BE2C (cell line): ENCODE measurements at places on chromosomes 11 and 22.
A peak's percentile ranks its signal among the peaks of the same experiment; 100 is the strongest.

- DNase-seq: peak; percentile 62
Observed at GRCh38 chr11:73729594-73730206, 31.2 kb downstream of the RAB6A start.

DNA sequence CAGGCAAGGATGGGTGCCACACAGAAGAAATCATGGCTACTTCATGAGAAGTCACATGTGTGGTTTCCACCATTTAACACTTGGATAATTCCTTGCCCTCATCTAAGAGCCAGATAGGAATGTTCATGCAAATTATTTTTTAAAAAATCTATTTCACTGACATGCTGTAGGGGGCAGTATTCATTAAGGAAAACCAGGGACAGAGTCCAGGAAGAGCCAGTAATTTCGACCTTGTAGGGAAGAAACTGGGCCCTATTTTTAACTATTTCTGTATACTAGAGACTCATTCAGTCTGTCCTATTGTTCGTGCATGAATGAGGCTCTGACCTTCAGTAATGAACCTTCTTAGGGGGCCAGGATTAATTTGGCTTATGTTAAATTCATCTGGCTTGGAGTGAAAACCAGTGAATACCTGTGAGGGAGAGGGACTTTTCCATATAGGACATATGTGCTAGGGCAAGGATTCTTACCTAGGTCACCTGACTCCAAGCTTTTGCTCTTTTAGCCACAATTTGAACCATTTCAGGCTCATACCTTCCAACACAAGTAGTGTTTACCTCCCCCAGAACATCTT lies 192.7 kb downstream of the NAV2 start:
- no peak for DNase-seq

GRCh38 chr11:130358398-130358797 lies 43.7 kb upstream of the ZBTB44 start:
- DNase-seq: no peak

DNA sequence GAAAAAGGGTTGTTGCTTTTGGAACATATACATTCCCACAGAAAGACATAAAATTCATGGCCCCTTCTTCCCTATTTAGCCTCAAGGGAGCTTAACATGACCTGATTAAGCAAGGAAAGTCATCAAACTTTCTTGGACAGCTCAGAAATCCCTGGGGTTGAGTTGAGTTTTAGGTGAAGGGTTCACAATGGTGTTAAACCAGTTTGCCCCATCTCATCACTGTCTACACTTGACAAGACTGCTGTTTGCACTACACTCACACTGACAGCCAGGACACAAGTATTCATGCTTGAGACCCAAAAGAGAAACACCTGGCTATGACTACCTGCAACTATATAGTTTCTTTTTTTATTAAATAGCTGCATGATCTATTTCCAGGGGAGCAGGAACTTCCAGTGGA lies 209.8 kb upstream of the TMEM45B start:
- no peak for DNase-seq

- no peak for DNase-seq
Observed at GRCh38 chr11:98040061-98040808, 980.5 kb upstream of the CNTN5 start.

DNA sequence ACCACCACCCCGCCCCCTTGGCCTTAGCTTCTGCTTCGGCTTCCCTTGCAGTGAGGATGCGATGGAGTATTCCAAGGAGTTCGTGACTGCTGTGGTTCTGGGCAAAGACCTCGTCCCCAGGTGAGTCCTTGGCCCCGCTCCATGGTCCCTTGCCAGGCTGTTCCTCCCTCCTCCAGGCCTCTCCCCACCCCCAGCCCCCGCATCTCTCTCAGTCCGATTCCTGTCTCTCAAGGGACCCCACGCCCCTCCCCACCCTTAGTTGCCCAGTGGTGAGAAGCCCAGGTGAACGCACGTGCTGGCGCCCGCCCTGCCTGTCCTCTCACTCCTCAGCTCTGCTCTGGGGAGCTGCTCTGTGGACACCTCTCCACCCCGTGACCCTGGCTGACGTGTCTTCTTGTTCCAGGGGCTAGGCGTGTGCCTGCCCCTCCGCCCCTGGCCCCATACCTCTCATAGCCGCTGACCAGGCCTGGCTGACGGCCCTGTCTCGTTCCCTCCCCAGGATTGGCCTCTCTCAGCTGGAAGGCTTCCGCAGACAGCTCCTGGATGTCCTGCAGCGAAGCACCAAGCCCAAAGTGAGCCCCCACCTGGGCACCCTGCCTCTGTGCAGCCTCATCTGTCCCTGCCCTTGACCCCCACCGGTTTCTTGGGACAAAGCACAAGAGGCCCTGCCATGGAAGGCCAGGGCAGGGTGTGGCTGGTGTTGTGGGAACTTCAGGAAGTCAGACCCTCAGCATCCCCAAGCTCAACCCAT lies 14.6 kb upstream of the MYRF start:
- DNase-seq: no peak

DNA sequence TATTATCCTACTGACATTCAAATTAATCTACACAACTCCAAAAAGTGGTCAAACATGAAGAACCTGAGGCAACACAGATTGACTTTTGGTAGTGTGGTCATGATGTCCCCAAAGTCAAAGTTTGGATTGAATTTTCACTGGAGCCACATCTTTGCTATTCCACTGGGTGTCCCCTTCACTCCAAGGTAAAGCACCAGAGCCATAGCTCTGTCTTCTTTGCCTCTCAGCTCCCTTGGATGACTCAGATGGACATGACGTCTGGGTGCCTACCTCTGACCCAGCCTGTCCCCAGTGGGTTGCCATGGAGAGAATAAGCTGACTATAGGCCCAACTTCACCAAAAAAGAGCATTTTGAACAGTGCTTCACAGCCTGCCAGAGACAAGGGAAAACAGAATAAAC lies 57.4 kb upstream of the ARHGAP42 start:
- DNase-seq: peak; percentile 16

DNA sequence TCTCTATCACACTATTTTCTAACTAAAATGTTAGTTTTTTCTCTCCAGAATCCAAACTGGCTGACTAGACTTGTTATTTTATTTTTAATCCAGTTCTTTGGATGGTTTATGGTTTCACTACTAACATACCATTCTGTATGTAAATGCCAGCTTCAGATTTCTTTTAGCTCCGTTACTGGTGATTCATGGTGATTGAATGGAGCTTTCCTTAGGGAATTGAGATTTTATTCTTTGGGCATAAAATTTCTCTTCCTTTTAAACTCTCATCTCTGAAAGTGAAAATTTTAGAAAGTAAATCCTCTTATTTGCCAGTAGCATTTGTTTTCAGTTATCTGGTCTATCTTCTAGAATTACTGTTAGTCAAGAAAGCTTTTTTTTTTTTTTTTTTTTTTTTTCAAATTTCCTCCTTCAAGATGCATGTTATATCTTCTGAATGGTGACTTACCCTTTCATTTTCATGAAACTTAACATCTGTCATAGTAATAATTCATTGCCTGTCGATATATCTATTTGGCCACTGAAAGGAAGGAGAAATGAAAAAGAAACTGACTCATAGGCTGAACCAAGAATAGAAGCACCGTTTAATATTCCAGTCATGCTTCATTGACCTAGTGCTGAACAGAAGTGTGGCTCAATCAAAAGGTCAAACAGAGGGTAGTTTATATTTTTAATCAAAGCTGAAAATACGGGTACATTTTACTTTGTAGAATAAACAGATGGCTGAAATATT lies 6.4 kb downstream of the ENDOD1 start:
- DNase-seq: no peak

DNA sequence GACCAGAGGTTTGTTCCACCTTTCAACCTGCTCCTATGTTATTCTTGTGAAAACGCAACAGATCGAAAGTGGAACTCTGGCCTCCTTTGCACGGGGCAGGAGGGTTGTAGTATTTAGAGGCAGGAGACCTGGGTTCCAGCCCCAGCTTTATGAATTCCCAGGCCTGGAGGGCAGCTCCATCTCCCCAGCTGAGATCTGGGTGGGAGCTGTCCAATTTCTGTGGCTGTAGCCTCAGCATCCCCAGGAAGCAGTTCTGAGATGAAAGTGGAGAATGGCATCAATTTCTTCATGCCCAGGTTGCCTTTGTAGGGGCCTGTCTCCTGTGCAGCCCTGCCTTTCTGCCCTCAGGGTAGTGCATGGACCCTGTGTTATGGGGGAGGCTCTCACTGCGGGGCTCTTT lies 4.1 kb downstream of the FADS2 start:
- no peak for DNase-seq

GRCh38 chr11:76747915-76748860 lies 35.0 kb upstream of the TSKU start:
- no peak for DNase-seq

DNA sequence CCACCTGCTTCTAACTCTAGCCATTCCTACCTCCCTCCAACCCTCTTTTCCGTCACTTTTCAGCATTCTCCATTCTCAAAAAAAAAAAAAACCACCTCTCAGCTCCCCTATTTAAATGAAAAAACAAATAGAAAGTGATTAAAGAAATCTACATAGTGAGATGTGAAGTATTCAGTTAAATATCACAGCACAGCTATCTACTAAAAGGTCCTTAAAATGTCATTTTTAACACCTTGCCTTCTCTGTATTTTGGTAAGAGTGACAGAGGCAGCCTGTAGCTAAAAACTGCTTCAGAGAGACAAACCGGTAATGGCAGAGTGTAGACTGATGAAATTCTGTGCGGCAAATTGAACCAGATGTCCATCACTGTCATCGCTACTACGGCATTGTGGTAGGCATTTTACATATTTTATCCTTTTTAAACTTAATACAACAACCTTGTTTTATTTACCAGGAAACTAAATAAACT lies 346 bp upstream of the ALG9 start:
- no peak for DNase-seq

DNA sequence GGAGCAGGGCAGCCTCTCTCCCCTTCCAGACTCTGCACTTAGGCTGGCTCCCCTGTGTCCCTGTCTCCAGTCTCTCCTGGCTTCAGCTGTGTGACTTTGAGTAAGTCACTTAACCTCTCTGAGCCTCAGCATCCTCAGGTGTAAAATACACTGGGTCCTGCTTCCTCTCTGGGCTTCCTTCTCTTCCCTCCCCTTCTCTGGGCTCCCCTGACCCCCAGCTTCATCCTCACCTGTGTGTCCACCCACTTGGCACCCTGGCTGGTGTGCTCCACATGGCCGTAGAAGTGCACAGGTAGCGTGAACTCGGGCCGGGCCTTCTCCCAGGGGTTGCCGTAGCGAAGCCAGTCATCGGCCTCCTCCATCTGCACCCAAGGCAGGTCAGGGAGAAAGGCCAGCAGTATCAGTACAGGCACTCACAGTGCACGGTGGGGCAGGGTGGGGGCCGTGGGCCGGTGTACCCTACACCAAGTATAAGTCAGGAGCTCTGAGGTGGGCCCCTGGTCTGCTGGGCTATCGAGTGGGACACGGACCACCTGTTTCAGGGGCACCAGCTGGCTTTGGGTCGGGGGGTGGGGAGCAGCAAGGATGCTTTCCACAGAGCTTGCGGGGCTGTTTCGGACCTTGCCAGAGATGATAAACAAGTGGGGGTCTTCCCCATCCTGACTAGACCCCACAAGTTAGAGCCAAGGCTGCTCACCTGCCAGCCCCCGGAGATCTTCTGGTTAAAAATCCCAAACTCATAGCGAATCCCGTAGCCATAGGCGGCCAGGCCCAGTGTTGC lies 2.0 kb downstream of the PYGM start:
- DNase-seq: no peak

DNA sequence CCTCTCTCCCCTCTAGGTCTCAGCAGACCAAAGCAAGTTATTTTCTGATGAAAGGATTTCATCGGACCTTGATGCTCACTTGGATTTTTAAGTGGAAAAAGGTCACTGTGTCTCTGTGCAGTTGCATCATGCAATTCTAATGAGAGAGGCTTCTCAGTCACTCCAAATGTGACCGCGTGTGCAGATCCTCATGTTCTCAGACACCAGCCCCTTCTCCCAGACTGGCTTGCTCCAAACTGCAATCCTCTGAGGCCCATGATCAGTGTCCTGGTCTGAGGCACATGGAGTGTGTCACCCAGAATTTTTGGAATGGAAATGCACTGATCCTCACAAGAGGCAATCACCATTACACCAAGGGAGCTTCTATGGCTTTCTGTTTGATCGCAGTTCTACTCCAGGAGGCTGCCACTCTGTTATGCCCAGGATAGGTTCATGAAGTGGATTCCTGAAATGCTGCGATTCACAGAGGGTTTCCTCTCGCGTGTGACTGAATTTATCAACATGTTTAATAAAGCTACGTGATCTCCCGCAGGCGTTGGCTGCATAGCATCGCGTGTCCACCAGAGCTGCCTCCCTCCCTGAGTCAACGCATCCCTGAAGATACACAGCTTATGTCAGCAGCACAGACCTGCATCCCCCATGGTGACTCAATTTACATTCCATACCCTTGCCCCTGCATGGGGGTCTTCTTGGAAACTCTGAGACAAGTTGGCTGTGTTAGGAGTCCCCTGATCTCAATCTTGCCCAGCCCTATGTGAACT lies 544.6 kb upstream of the B3GAT1 start:
- no peak for DNase-seq

DNA sequence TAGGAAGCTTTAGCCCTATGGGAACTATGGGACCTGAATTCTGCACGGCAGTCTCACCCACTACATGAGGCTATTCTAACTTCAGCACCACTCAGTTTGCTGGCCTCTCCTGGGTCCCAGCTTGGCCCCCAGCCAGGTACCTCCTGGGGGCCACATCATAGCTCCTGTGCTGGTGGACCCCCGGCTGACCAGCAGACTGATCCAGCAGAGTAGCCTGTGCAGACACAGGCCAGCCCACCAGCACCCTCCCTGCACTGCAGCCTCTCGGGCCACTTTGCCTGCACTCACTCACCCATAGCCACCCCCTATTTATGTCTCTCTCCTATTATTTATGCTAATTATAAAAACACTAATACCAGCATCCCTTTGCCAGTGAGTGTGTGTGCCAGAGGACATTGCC lies 1.2 kb upstream of the OR10AG1 start:
- no peak for DNase-seq

DNA sequence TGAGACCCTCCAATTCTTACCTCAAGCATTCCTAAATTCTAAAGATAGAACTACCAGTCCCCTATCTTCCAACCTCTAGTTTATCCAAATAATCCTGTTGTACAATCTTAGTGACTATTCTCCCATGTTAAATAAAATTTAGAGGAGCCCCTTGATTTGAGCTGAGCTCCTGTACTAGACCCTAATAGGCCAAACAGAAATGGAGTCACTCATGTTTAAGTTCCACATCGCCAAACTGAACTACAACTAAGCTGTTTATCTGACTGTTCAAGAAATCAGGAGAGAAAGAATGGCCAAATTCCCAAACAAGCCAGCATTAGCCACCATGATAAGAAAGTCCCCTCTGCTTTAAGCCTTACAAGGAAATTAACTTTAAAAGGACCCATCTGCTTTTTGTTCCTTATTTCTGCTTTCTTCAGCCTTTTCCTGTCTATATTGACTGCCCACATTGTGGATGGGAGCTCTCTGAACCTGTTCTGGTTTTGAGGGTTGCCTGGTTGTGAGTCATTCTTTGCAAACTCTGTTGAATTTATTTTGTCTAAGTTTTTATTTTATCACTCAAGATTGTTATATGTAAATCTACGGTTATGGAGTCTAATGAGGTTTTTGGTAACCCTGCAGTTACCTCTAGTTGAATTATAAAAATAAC lies 90.4 kb downstream of the TTC28 start:
- DNase-seq: no peak
